GM12892 (cell line): ENCODE measurements at places on chromosomes 4 and X.

- DNase-seq: no peak
Measured at GRCh38 chrX:53440621-53441517, 6.7 kb upstream of the HSD17B10 start.

GRCh38 chr4:174933083-174933482, 14.9 kb downstream of the ADAM29 start:
- no peak for DNase-seq

DNA sequence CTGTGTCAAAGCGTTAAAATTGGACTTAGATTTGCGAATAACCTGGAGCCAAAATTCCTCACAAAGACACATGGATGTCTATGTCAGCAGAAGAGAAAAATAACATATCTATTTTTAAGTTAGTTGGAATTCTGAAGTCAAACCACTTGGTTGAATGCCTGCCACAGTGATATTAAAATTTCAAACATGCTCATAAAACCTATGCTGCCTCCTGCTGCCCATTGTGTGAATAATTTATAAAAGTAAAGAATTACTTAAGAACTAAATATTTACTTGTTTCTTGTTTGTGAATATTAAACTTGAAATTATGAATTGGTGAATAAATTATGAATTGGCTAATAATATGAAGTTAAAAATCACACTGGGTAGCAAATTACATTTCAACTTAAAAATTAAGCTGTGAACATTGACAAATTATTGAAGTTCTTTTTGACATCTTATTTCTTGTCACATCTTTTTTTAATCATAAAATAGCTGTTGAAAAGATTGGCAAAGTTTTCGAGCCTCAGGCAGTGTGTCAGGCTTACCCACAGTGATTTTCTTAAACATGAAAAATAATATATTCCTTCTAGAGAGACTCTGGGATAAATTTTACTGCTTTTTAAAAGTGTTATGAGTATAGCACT, 35.4 kb downstream of the FABP2 start:
- DNase-seq: no peak

DNA sequence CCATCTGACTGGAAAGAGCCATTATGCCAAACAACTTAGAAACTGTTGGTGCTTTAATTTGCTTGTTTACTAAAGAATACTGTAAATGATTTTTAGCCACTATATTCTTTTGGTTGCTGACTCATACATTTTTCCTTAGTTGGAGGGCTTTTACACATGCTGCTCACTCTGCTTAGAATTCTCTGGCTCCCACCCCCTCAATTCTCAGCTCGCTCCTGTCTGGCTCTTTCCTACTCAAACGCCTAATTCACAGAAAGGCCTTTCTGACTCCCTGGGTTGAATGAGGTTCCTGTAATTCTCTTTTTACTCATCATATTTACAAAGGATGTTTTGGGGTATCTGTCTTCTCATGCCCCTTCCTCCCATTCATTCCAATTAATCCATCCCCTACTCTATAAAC, 26.1 kb upstream of the PARM1 start:
- no peak for DNase-seq

GRCh38 chr4:15400981-15401671, 26.7 kb upstream of the C1QTNF7 start:
- no peak for DNase-seq

DNA sequence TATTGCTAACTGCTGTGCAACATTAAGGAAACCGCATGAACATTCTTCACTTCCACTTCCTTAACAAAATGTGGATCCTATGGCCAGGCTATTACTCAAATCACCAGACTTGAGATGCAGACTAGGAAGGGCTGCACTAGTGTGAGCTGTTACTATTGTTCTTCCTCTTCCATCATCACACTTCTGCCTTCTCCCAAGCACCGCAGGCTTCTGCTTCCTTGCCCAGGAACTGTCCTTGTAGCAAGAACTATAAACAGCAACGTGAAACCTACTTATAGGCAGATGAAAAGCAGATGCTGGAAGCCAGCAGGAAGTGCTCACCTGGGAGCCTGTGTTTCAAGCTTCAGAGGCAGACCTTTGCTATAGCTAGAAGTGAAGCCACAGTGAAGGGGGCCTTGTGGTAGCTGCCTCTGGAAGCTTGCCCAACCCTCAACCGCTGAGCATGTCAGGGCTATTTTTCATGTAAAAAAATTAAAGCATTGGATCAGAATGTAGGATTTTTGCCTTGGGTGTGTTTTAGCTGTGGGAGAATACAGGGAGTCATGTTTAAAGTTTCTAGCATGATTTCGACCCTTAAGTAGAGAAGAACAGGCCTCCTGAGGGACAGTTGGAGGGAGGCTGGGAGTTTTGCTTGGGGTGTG, 43.9 kb downstream of the CLNK start:
- DNase-seq: no peak

GRCh38 chr4:83124111-83124780, 9.7 kb upstream of the PLAC8 start:
- DNase-seq: no peak

DNA sequence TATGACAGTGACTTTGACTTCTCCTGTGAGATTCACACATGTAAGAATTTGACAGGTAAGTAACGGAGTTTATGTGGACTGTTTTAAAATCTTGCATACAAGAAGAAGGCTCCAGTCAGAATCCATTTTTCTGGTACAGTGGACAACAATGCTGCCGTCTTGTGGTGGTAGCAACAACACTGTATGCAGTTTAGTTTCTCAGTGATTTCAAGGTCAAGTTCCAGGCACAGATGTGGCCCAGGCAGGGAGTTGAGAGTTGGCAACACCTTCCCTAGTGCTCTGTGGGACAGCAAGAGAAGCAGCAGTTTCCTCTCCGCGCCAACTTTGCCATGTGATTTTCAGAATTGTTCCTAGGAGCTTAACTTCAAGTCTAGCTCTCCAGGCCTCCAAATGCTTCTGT, 56.0 kb upstream of the STPG2 start:
- no peak for DNase-seq

GRCh38 chr4:2320746-2321145, 58.8 kb upstream of the MXD4 start:
- no peak for DNase-seq

- DNase-seq: no peak
Measured at GRCh38 chr4:110073053-110073845, 125.2 kb downstream of the ELOVL6 start.

DNA sequence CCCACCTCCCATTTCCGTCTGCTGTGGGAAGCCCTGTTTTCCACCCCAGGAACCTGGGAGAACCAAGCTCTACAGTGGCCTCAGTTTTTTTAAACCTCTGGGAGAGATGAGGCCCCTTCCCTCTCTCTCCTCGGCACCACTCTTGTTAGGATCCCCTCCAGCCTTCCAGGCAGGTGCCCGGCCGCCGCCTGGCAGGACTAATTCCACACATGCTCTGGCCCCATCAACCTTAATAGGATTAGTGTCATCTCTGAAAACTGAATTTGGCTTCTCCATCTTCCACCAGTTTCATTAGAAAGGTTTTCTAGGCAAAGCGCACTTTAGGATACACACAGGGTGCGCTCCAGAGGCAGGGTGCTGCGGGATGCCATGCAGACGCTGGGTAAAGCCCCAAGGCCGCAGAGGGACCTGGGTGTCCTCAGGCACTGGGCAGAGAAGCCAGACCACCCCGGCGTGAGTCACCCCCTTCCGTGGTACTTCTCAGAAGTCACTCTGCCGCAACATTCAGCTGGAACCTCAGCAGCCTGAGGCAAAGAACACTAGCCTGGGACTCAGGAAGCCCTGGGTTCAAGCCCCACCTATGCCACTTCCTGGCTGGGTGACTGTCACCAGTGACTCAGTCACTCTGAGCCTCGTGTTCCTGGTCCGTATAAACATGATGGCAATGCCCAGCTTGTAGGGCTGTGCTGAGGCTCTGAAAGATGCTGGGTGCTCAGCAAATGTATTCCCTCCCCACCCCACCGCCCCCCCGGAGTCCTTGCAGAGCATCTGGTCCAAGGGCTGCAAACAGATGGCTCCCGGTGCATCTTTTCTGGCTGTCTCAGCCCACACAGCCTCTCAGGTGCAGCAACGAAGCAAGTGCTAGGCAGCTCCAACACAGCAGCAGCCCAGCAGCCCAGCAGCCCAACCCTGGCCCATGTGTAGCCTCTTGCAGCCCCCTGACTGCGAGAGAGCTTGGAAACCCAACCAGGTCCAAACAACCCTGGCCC, 29.1 kb downstream of the PPP2R2C start:
- DNase-seq: no peak

DNA sequence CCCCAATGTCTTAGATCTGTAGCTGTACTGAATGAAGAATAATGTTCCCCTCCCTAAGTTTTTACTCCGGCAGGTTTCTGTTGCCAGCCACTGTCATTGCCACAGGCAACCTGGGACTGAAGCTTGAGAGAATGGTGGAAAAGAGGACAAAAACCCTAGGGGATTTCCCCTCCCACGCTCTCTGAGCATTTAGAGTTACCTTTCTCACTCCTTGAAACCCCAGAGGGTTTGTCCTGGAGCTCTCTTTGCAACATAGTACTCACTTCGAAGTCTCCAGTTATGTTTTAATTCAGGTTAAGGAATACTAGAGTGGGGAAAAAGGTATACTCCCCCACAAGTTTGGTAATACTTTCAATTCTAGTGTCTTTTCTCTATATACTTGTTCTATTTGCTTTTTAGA, 31.5 kb downstream of the F8 start:
- DNase-seq: no peak

DNA sequence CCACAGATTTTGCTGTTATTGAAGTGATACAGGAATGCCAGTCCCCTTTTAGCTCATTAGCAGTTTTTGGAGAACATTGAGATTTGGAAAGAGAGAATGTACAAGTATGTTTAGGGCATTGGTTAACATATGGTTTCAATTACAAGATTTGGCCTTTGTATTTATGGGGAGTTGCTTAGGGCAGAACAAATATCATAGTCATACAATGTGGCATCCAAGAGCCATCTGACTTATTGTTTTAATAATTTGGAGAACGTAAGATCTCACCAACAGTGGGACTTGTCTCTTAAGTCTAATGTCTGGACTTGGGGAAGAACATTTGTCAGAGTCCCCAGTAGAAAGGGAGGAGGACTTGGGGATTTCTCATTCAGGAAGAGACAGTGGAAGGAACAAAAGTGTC, 166.1 kb downstream of the STK32B start:
- no peak for DNase-seq

GRCh38 chr4:158895797-158896576, 127.2 kb downstream of the FNIP2 start:
- DNase-seq: no peak

DNA sequence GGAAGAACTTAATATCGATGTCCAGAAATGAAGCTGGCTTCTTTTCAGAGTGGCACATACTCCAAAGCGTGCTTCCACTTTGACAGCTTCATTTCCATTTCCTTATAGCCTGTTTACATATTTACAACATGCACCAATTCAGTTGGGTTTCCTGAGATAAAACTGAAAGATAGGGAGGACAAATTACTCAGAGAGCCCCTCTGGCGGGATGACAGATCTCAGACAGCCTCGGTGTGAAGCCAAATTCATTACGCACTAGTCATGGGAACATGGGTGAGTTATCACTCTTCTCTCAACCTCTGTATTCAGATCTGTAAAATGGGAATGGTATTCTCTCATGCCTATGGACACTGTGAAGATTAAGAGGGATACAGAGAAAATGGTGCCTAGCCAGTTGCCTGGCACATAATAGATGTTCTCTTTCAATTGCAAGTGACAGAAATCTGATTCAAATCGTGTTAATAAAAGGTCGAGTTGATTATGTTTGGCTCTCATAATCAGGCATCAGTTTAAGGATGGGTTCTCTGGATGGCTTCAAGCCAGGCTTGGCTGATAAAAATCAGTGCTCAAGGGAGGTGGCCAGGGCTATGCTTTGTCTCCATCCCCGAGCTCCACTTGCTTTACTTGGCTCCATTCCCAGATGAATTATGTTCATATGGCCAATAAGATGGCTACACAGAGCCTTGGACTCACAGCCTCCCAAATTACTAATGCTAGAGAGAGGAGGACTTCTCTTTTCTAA, 132.2 kb upstream of the C1QTNF7 start:
- no peak for DNase-seq

DNA sequence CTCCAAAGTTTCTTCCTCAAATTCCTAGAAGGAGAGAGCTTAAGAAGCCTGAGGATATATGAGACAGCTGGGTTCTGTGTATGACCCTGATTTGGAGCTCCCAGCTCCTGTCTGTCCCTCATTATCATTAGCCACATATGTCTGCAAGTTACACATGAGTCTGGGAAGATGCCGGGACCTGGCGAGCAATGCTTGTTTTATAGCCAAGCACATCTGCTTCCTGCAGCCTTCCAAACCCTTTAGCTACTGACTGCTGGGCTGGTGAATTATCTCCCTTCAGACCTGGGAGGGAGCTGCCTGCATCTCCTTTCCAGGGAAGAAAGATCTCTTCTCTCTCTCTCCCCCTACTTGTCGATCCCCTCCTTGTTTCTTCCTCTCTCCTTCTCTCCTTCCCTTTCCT, 556.7 kb upstream of the BOD1L1 start:
- no peak for DNase-seq

DNA sequence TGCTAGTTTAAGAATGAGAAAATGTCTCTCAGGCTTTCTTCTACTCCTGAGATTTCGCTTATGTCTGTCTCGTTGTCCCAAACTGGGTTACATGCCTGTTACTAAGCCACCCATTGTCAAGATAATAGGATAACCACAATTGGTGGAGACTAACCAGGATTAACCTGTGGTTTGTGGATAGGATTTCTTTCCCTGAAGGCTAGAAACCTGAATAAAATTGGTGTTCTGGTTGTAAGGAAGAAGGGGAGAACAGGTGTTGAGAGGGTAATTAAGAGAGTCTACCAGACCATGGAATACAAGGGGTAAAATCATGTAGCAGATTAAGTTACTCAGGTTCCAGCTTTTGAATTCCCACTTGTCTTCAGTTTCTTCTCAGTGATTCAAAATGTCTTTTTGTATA, 225.4 kb downstream of the CPE start:
- no peak for DNase-seq

- DNase-seq: no peak
Measured at GRCh38 chr4:39342731-39343130, 23.4 kb downstream of the RFC1 start.

DNA sequence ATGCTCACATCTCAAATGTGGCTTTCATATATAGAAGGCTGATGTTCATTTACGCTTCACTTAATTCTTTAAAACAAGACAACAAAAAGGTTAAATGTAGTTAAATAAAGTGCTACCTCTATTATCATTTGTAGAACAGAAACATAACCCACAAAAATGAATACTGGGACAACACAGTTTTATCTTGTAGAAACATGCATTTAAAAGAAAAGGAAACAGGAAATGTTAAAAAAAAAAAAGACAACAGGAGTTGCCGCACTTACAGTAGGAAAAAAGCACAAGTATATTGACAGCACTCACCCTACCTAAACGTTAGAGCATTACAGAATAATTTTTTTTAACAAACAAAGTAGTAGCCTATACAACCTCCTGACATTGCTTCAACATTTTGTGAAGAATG, 4.8 kb downstream of the THOC2 start:
- DNase-seq: no peak

- DNase-seq: no peak
Measured at GRCh38 chrX:13667919-13668318, 15.0 kb downstream of the TCEANC start.
